Pons (tissue), 1 donor: ENCODE measurements at places on chromosomes 6 and 20.

- DNase-seq, result no peak
Observed at GRCh38 chr20:55004044-55004443, 528.7 kb downstream of the DOK5 start.

DNA sequence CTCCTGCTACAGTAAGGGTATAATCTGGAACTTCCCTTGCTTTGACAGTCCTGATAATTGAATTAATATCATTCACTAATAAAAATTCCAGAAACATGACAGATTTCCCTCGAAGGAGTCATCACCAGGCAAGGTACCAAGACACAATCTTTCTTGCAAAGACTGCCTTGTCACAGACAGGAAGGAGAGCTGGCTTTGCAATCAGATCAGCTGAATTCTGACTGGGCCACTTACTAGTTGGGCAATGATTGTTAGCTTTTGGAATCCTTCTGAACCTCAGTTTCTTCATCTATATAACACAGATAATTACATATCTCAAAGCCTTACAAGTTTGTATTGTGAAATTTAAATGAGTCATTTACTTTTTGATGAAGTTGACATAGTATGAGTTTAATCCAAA is 344.2 kb downstream of the RFPL4B start:
- DNase-seq, result no peak

DNA sequence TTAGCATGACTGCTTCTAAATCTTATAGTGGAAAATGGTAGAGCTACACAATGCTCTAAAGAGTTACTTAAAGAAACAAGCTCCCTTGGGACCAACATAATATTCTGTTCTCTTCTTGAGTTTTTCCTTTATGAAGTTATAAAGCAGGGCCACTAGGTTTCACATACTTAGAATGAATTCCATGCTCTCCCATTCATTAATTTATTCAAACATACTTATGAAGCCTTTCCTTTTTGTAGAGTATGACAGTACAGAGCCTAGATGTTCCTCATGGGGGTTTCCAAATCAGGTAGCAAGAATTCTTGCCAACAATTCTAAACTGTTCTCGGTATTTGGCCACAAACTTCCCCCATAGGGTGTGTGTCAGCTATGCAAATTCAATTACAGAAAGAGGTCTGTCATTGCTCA is 20.6 kb upstream of the FABP7 start:
- DNase-seq, result no peak

DNA sequence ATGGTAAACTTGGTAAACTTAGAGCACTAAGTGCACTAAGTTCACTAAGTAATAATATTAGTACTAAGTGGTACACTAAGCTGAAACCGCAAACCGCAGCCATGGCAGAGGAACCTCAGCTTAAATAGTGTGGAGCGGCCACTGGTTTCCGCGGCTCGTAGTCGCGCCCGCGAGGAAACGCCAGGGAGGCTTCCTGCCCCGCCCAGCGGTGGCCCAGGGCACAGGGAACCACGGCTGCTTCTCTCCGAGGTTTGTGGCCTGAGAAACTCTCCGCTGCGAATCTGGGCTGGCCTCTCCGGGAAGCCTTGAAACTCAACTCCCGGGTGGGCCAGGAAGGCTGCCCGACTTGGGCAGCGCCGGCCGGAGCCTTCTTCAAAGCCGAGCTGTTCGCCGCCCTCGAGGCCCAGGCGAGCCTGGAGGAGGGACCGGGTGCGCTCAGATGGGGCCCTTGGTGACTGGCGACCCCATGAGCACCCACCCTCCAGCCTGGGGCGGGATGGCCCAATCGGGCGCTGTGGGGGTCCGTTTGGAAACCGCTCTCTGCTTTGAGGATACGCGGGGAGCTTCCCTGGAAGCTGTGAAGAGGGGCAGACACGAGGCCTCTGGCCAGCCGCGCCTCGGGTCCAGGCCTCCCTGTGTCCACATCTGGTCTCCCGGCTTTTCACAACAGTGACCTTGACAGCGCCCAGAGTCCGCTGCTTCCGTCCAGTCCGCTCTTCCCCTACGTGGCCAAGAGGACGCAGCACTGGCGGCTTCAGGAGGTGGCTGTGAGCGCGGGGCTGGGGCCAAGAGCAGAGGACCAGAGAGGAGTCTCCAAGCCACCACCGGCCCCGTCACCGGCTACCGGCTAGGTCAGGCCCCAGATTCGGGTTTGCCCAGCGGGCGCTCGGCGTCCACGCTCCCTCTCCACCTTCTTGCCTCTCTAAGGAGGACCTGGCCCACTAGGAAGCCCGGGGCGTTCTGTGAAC is 25.4 kb upstream of the HLA-E start:
- no peak for DNase-seq

- DNase-seq, result no peak
Observed at GRCh38 chr20:916125-916799, at the start of gene ANGPT4. TSS of gene ANGPT4 (minus strand) at chr20:916334. CDS start at chr20:916214, 120 bp downstream.

DNA sequence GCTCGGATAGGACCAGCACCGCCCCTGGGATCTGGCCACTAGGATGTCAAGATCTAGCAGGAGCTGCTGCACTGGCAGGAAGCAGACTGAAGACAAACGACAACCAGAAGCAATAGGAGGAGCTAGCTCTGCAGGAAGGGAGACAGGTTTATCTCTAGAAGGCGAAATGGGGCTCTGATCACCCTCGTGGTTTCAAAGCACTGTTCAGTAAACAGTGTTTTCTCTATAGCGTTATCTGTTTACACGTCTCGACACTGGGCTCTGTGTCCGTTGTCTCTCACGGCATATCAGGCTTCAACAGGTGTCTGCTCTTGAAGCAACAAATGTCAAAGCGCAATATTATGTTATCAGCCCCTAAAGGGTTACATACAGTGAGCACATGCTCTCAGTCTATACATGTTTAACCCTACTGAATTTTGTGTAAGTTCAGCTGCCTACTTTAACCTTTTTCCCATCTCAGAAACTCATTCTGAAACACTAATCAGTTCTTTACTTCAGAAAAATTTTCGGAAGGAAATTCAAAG is 23.8 kb downstream of the TMEM14B start:
- no peak for DNase-seq

GRCh38 chr6:20200761-20201630 is 11.3 kb downstream of the MBOAT1 start:
- DNase-seq, result no peak

GRCh38 chr6:147106759-147107401 is 97.3 kb upstream of the STXBP5 start:
- DNase-seq, result no peak

- no peak for DNase-seq
Observed at GRCh38 chr20:43667341-43668132, 623 bp downstream of the MYBL2 start.

DNA sequence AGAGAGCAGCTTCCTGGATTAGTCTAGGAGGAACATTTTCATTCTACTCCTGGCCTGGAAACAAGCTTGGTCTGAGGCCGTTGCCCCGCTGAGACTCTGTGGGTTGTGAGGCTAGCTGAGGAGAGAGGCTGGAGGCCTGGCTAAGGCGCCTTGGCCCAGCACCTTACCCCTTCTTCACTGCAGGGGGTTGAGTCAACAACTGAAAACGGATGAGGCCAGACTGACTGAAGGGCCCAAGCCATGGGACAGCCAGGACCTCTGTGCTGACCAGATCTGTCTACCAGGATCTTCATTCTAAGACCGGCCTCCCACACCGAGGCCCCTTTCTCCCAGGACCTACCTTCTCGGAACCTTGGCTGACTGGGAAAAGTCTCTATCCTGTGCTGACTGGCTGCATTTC is 3.5 kb upstream of the AVP start:
- no peak for DNase-seq

DNA sequence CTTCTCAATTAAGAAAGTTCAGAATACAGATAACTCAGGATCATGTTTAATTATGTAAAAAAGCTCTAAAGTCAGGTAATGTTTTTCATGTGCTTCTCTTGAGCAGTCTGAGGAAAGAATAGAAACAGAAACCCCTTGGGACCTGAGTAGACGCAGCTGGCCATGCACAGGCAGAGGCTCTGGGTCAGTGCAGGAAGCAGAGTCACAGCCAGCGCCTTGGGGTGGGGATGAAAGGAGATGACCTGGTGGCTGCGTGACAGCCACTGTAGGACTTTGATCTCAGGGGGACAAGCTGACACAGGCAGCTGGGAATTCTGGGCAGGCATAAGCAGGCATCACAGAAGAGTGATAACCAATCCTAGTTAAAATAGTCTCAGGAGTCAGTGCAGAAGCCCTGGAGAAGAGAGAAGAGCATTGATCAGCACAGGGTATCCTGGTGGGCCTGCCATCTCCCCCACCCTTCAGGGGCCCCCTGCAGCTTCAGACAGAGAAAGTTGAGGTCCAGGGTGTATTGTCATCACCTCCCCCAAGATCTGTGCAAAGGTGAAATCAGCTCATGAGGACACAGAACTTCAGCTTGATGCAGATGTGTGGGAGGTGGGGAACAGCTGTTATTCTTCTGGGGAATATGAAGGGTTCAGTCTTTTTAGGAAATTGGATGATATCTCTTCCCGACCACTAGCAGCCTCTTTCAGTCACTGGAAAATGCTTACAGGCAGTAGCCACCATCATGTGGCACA is 6.4 kb downstream of the HLA-DQB1 start:
- no peak for DNase-seq

DNA sequence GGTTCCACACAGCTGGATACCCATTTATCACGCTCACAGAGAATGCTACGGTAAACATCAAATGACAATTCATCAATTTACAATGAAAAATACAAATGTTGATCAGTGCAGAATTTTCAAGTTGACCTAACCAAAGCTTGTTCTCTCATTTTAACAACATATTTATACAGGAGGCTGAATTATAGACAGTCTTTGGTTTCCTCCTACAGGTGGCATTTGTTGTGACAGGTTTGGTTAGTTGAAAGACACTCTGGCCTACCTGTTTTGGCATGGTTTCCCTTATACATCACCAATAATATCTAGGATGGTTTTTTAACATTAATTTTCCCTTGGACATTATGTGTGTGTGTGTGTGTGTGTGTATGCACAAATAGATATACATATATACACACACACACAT is 642.5 kb upstream of the MMS22L start:
- no peak for DNase-seq

DNA sequence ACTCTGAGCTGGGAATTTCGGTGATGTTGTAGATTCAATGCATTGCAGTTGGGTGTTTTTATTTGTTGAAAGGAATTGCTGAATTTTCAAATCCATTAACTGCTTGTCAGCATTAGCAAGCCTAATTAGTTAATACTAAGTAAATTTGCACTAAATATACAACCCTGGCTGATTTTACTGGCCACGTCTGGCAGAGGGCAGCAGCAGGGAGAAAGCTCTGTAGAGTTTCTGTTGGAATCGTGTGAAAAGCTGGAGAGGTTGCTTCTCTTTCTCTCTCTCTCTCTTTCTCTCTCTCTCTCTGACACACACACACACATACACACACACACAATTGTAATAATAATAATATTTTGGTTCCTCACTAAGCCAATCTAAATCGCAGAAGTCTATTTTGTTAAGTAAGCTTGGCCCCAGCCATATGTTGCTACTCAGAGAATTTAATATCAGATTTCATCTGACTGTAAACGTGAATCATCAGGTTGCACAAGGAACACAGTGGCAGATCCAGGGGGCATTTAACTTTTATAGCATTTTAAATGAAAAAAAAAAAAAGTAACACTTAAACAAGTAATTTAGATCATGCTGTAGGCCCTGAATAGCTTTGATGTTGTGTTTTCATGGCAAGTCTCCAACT is 289.5 kb downstream of the ESR1 start:
- DNase-seq, result no peak

DNA sequence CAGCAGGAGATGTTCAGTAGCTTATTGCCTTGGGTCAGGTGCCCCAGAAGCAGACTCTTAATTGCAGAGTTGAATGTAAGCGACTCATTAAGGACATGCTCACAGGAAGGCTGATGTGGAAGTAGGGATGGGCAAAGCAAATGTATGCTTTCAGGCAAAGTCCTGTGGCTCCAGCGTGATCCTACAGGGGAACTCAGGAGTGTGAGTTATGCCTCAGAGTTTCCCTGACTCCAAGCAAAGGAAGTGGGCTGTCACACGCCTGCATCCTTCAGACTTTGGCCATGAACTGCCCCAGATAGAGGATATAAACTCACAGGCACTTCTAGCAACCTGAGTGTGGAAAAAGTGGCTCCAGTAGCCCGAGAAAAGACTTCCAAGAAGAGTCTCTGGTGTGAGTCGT is 64.9 kb upstream of the ZNF133 start:
- no peak for DNase-seq

DNA sequence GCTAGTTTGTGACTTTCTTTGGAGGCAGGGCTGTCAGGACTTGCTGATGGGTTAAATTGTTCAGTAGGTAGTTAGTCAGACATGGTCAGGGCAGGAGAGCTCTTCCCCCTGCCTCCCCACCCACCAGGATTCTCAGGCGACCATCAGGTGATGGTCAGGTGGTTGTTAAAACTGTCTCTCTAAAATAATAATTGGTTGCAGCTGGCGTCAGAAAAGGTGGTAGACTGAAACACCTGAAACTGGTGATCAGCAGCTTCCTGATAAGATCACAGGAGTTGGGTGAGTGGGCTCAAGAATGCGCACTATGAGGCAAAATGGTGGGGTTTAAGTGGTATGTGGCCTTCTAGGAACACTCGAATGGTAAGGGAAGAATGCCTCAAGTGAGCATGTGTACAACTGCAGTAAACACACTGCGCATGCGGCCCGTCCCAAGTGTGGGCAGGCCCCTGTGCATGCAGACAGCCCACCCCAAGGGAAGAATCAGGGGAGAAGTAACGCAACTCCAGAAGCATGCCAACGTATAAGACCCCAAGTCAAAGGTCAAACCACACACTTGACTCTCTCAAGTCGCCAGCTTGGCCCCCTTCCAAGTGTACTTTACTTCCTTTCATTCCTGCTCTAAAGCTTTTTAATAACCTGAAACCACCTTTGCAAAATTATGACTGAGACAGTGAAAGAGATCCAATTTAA is 7.9 kb upstream of the BLCAP start:
- no peak for DNase-seq

DNA sequence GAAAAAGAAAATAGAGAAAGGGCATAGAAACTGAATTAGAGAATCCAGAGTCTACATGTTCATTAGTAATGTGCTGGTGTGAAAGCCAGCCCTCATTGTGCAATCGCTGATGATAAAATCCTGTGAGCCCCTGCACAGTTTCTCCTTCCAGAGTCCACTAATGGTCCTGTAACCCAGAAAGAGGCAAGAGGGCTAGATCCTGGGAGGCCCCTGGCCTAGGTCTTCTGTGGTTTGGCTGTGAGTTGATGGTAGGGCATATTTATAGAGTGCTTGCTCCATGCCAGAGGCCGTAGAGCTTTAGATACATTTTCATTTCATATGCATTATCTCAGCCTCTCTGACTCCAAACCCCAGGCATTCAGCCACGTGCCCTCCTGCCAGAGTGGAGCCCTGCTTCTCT is 94.9 kb upstream of the MTHFD1L start:
- DNase-seq, result no peak

GRCh38 chr6:348860-349396 is 42.6 kb upstream of the IRF4 start:
- no peak for DNase-seq

- peak; percentile 45 for DNase-seq
Observed at GRCh38 chr20:36599912-36600345, 5.7 kb upstream of the RAB5IF start.

GRCh38 chr20:50242863-50243609 is 52.4 kb downstream of the CEBPB start:
- DNase-seq, result peak; percentile 81

GRCh38 chr20:43921227-43921780 is 6.7 kb downstream of the TOX2 start:
- no peak for DNase-seq
